Kidney (tissue), 22 donors: ENCODE measurements at places on chromosomes 2 and 18. TPM values are rescaled to one million over a fixed set of nuclear protein-coding genes. Genes with fewer than 3 reads are reported as not detected.

DNA sequence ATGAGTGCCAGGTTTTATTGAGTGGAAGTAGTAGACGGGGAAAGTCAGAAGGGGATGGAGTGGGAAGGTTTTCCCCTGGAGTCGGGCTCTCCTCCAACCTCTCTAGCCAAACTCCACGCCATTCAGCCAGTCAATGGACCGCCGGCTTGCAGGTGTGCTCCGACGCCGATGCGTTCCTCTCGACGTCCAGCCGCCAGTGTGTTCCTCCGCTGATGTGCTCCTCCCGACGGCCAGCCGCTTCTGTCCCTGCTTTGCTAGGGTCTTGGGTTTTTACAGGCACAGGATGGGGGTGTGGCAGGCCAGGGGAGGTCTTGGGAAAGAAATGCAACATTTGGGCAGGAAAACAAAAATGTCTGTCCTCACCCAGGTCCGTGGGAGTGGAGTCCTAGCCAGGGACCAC, 94.3 kb upstream of the TEX51 start:
- no peak for DNase-seq

Gene CUL3
- 81.2 TPM for polyA plus RNA-seq

DNA sequence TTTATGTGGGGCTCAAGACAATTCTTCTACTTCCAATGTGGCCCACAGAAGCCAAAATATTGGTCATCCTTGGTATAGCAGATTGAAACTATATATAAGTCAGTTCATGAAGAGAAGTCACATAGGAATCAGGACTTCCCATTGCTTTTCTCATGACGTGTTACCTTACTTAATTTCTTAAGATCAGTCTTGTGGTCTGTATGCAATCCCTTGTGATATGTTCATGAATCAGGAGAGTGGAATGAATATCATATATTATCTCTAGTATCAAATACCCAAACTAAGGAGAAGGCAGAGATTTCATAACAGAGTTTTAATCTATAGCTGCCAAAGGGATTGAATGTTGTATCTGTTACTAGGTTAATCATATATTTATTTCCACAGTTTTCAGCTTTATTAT, 1390.4 kb downstream of the SUCLG1 start:
- no peak for DNase-seq

Gene TEKT4
- not detected for polyA plus RNA-seq

Gene NEU4
- polyA plus RNA-seq = 2.8 TPM

DNA sequence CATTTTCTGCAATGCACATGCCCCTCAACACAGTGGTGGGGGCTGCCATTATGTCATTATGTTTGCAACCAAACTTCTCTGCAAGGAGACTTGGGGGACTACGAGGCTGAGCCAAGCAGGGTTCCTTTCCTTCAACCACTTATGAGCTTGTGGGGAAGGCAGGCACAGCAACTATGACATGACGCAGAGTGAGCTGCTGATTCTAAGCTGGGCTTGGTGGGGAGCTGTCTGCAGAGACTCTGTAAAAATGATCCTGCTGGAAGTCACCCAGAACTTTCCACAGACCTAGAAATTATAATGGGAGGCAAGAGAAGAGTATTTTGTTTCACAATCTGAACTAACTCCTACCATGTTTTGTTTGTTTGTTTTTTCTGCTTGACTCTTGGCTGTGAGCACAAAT, 55.6 kb downstream of the INPP5D start:
- peak; percentile 10 for DNase-seq

DNA sequence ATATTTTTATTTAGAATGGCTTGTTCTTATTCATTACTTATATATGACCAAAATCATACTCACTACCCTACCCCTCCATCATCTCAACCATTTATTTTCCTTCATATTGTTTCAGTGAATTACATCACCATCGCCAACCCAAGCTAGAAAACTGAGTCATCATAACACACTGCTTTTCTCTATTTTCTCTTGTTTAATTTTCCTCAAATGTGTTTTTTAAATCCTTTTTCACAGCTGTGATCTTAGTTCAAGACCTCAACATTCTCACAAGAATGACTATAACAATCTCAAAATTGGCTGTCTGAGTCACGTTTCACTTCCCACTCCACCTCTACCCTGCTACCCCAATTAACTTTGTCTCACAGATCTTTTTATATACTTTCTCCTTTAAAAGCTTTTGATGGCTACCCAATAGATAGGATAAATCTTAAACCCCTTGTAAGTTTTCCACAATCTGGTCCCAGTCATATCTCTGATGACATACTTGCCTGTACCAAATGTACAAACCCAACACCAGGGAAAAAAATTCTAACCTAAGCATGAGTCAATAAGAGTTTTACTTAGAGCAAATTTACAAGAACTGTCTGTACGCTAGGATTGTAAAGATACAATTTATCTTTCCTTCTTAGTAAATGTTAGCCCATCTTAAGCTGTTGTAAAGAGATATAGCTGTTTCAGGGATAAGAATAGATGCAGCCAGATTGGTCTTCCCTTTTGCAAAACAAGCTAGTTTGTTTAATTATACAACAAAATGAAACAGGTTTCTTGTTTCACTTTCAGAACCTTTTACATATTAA, 635.1 kb upstream of the SLC39A10 start:
- no peak for DNase-seq

Gene PAIP2B
- 10.6 TPM for polyA plus RNA-seq

DNA sequence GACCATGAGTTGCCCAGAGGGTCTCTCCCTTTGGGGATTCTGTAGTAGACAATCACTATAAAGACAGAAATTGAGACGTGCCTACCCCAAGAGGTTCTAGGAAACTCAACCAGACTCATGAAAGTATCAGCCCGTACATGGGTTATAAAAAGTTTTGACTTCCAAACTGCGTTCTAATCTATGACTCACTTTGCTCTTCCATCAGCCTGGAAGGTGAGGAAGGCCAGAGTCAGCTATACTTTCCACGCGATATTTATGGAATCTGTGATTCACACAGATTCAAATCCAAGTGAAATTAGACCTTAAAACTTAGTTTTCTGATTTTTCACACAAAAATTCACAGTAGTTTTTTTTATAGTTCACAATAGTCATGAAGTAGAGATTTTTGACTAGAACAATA, 7.7 kb upstream of the LYPD1 start:
- no peak for DNase-seq

- no peak for DNase-seq
These were observed 273.6 kb upstream of the NRP2 start for GRCh38 chr2:205408696-205409095.

Gene EPB41L3
- 35.3 TPM for polyA plus RNA-seq

- DNase-seq = no peak
These were observed 104.5 kb downstream of the TWIST2 start for GRCh38 chr2:238952261-238952919.

DNA sequence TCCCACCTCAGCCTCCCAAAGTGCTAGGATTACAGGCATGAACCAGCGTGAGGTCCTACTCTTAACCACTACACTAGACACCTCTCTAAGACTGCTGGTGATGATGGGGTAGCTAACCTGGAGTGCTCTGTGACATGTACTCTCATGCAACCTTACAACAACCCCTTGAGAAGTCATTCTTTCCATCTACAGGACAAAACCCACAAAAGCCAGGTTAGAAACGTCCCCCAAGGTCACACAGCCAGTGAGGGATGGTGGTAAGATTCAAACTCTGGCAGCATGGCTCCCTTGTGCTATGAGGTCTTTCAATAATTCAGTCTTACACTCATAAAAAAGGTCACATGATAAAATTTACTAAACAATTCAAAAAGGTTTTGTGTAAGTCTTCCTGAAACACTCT, 94.8 kb upstream of the SERTAD2 start:
- DNase-seq = no peak

GRCh38 chr2:79860228-79861058, 347.6 kb downstream of the CTNNA2 start:
- peak; percentile 36 for DNase-seq

DNA sequence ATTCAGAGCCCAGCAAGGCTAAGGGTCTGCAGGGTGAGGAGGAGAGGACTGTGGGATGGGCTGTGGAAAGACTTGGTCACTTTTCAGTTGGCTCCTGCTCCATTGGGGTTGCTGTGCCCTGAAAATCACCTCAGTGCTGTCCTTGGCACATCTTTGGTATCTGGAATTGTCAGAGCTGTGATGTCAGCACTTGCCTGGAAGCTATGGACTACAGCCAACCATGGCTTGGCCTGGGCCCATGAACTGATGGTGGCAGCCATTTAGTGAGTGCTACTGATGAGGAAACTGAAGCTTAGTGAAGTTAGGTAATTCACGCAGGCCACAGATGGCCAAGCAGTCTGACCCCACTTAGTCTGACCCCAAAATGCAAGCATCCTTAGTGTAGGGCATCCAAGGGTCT, 121.8 kb upstream of the SERPINE2 start:
- no peak for DNase-seq

Gene RAX
- not detected for polyA plus RNA-seq

GRCh38 chr2:42967959-42968674, 175.7 kb upstream of the HAAO start:
- DNase-seq = peak; percentile 65

Gene FMNL2
- 10.7 TPM for polyA plus RNA-seq

GRCh38 chr2:219511547-219512325, 2.5 kb upstream of the ASIC4 start:
- DNase-seq = peak; percentile 69

DNA sequence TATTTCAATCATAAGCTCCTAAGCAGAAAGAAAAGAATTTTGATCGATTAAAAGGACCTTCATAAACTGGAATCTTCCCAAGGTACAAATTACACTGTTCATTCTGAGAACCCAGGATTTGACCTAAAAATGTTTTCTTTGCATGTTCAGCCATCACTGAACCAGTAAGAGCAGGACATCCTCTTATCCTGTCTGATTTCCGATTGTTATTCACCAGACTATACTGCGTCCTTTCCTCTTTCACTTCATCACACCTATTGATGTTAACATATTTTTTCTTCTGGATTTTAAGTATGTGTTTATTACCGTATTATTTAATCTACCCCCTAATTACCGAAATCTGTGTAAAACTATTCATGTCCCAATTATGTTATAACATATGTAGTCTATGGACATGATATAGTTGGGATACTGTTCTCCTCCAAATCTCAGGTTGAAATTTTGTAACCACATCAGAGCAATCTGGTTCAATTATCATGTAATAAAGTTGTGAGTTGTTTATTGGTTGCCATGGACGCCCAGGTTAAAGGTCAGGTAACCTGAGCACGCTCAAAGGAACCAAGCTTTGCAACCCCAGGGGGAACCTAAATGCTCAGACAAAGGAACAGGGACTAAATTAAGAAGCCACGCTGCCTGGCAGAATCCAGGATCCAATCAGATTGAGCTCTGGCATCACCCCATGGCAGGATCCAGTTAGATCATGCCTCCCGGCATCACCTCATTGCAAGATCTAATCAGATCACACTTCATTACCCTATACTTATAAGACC, 11.6 kb upstream of the TBC1D8 start:
- peak; percentile 59 for DNase-seq

Gene GYPC
- polyA plus RNA-seq = 61.9 TPM

Gene SRD5A2
- 0.15 TPM for polyA plus RNA-seq
